ENCODE measurements at places on chromosomes 3 and 15.
A peak's percentile ranks its signal among the peaks of the same experiment; 100 is the strongest.

DNA sequence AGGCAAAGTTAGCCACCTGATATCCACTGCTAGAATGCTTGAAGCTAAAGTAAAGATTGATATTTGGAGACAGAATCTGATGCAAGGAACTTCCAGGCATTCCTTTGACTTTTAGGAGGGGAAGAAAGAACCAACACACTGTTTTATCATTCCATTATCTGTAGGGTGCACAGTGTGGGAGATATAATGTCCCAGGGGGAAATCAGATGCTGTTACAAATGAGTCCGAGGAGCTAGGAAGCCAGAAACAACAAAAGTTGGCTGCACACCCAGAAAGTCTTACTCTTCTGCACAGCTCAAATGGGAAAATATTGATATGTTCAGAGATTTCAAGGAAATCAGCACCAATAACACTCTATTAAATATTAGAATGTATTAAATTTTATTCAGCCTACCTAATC, 113.6 kb upstream of the ROBO1 start:
- no peak for DNase-seq

GRCh38 chr3:159488602-159489001, 500.0 kb upstream of the IL12A start:
- DNase-seq: no peak

DNA sequence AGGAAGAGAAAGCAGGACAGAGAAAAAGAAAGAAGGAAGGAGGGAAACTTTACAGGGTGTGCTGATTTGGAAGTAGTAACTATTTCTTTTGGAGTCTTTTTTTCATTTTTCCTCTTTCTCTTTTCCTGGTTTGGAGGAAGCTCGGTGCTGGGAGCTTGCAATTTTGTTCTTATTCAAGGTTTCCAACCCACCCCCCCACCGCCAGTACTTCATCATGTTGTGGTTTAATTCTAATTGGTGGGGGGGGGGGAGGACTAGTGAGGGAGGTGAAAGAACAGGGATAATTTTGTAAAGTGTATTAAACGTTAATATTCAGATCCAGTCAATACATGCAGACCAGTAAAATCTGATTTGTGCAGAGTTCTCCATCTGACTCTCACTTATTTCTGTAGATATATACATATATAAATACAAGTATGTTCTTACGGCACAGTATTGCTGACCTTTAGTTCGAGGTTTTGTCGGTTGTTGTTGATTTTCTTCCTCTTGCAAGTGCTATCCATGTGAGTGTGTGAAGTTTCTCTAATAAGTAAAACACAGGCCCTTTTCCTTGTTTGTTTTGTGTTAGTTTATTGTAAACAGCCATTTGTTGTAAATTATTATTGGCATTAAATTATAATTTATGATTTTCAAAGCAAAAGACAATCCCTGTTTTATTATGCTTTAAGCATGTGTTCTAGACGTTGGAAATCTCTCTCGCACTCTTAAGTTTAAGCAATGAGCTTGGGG, 9.3 kb downstream of the NR2F2 start:
- no peak for DNase-seq

DNA sequence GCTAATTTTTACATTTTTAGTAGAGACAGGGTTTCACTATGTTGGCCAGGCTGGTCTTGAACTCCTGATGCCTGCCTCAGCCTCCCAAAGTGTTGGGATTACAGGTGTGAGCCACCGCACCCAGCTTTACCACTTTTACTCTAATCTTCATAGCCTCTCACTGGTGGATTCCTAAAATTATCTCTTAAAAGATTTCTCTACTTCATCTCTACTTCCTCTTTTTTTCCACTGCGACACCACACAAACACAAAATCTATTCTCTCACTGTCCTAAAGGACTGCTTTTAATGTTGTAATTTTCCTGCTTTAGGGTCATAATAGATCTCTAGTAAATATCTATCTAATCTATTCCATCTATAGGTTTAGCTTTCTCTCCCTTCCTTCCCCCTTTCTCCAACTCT, 34.0 kb upstream of the TBL1XR1 start:
- no peak for DNase-seq

GRCh38 chr3:131900891-131901290, 133.9 kb downstream of the CPNE4 start:
- no peak for DNase-seq

DNA sequence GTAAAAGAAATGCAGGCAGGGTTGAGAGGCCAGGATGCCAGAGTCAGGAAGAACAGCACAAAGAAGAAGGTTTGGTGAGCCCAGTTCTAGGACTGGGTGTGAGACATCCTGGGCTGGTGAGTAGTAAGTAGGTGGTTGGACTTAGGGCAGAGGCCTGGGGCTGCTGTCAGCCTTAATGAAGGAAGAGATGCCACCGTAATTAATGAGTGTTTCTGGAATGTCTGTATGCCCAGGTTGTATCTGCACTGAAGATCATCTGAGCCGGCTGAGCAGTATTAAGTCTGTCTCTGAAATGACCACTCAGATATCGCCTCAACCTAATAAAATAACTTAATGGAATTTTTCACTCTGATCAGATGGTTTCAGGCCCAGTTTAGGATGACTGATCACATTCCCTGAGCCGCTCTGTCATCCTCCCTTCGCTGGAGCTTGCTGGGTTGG, 532.9 kb upstream of the IL12A start:
- no peak for DNase-seq

GRCh38 chr15:68305420-68305871, 27.9 kb downstream of the FEM1B start:
- no peak for DNase-seq

DNA sequence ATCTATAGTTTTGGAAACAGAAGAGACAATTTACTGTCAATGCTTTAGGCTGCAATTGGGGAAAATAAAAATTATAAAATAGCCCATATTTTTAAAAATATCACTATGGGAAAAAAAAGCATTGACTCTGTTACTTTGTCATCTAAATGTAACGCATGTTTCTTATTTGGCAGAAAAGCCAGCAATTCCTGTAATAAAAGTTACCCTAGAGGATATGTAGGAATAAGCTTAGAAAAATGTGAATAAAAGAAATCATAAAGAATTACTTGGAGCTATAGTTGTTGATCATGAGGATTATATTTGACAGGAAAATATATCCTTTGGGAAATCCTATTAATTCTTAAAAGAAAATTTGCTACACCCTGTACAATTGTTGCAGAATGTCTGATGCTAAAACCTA, 515.4 kb upstream of the IL12A start:
- no peak for DNase-seq

DNA sequence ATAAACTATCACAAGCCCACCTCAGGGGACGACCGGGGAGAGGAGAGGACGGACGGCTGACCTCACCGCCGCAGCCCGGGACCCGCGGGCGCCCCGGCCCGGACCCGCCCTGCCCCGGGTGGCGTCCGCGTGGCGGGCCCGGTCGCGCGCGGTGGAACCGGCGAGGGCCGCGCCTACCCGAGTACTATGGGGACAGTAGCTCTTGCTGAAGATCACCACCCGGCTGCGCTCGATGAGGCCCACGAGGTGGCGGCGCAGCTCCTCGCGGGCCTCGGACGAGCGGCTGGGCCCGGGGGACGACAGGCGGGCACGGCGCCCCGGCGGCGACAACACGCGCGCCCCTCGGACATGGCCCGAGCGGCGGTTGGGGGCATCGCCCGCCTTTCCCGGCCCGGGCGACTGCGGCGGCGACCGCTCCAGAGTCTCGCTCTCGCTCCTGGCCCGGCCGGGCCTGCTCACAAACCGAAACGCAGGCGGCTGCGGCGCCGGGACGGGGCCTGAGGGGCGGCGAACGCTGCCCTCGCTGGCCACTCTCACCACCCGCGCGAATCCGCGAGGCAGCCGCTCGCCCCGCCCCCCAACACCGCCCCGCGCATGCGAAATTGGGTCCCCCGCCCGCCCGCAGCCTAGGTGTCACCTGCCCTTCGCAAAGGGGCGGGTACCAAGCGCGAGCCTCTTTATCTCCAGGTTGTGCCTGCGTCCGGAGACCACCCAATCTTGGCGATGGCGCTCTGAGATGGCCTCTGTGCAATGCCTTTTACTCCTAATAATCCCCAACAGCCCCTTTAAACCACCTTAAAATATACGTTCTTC, at the start of gene TXNRD3:
Gene TXNRD3, minus strand, starts transcription at position 554 of the 813 bp plus-strand sequence.
- DNase-seq: peak; percentile 76

DNA sequence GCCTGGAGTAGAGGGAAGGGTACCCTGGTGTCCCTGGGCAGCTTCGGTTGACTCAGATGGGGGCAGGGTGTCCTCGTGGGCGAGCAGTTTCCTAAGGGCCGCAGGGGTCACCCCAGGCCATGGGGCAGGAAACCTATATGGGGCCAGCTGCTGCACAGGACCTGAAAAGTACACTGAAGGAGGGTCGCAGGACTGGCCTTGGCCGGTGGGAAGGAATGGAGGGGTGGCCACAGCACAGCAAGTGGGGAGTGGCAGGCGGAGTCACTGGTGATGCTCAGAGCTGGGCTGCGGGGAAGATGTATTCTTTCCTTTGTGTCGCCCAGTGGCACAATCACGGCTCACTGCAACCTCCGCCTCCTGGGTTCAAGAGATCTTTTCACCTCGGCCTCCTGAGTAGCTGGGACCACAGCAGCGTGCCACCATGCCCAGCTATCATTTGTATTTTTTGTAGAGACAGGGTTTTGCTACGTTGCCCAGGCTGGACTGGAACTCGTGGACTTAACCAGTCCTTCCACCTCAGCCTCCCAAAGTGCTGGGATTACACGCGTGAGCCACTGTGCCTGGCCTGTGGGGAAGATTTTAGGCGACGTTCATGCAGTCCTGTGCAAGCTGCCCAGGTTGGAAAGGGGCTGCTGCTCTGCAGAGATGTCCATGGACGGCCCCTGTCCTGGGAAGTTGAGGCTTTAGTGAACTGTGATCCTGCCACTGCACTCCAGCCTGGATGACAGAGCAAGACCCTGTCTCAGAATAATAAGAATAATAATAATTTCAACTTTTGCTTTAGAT, 57.2 kb downstream of the EFCAB12 start:
- DNase-seq: no peak

DNA sequence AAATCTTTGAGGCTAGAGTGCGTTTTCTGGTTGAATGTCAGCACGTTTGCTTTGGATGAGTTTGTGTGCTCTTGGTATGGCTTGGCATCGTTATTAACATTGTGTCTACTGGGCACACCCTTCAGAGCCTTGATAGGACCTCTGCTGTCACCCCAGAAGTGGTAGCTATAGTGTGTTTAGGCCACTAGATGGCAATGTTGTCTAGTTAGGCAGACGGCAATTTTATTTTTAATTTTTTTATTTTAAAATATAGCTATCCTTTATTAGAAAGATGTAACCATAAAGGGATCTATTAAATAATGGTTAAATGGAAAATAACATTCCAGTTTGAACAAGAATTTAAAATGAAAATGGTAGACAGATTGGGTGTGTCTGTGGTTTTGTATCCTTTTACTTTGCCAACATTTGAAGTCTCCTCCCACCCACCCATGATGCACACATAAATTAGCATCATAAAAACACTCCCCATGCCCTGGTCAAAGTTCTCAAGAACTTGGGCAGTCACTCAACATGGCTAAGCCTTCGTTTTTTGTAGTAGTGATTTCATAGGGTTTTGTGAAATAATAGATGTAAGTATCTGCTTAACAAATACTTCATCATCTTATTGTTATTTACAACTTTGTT, 200.7 kb downstream of the KCNH8 start:
- no peak for DNase-seq

DNA sequence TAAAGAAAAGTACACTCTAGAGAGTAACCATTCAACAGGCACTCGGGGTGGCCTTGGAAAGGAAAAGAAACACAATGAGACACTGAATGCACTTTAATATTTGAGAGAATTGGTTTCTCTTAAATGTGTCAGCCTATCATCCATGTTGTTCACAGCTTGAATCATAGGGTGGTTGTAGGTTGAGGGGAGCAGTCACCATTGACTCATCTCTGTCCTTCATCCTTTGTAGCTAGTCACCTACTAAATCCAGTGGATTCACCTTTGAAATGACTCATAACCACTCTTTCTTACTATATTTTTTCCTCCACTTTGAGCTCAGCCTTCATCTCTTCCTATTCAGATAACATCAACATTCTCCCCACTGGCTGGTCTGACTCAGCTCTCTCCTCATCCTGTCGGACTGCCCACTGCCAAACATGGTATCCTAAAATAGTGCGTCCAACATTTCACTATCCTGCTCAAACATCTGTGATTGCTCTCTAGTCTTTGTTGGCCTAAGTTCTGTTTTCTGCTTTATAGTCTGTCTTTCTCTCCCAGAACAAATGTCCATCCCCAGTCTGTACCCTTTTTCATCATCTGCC, 182.7 kb upstream of the GADL1 start:
- DNase-seq: no peak

DNA sequence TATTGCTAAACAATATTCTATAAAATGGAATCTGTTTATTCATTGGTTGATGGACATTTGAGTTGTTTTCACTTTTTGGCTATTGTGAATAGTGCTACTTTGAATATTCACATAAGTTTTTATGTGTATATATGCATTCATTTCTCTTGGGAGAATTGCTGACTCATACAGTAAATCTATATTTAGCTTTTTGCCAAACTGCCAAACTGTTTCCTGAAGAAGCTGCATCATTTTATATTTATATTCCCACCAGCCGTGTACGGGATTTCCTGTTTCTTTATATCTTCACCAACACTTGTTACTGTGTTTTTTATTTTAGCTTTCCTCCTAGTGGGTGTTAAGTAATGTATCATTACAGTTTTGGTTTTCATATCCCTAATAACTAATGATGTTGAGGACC, 12.5 kb upstream of the TCAIM start:
- DNase-seq: no peak

DNA sequence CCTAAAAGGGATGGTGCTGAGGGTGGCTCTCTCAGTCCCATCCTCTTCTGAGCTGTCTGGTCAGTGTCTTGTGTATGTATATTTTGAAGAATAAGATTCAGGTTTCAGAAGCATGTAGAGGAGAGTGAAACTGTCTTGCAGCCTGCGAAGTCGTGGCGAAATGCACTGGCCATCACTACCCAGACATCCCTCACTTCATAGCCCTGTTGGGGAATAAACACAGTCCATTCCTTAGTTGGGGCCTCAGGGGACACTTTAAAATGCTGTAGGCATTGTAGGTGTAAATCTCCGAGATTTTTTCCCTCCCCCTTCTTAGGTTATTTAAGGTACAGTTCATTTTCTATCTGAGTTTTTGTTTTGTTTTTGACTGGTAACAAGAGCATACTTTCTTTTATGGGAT, 93.8 kb downstream of the DNASE1L3 start:
- DNase-seq: no peak

DNA sequence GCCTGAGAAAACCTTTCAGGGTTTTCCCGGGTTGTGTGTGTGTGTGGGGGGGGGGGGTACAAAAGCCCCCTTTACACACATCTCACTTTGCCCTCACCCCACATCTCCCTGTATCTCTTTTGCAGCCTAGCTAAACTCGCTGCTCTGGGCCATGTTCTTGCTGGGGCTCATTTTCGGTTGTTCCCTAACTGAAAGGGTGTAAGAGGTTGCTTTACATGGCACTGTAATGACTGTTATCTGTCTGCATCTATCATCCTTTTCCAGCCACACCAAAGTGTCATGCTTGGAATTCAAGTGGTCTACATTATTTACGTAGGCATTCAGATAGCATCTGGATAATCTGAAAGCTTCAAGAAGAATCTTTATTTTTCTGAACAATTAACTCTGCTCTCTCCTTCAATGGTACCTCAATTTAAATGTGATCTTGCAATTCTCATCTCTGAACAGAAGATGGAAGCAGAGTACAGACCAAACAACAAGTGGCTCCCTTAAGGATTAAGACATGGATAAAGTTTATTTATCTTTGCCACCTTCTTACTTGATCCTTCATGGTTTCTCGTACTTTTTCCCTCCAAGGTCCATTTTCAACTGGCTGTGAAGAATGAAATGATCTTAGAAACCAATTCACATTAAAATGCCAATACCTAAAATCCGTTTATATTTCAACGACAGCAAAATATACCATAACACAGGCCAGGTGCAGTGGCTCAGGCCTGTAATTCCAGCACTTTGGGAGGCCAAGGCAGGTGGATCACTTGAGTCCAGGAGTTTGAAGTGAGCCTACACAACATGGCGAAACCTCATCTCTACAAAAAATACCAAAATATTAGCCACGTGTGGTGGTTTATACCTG, 34.9 kb downstream of the DCLK3 start:
- DNase-seq: no peak

All from activated T-cell treated with anti-CD3 and anti-CD28 coated beads for 1 hour (primary cell).